ENCODE measurements at places on chromosomes 5 and 9.

GRCh38 chr5:102799017-102799416 is 43.9 kb downstream of the PAM start:
- no peak for DNase-seq

GRCh38 chr5:149679876-149680809 is 50.0 kb upstream of the PPARGC1B start:
- DNase-seq = no peak

GRCh38 chr5:149646564-149646963 is 65.3 kb downstream of the ARHGEF37 start:
- DNase-seq = no peak

- no peak for DNase-seq
These were observed 167.3 kb downstream of the TAF11L14 start for GRCh38 chr5:17801595-17801994.

- DNase-seq = no peak
These were observed 23.4 kb downstream of the ANKRA2 start for GRCh38 chr5:73542020-73542419.

- no peak for DNase-seq
These were observed 14.1 kb upstream of the EXOC3 start for GRCh38 chr5:428754-429452.

DNA sequence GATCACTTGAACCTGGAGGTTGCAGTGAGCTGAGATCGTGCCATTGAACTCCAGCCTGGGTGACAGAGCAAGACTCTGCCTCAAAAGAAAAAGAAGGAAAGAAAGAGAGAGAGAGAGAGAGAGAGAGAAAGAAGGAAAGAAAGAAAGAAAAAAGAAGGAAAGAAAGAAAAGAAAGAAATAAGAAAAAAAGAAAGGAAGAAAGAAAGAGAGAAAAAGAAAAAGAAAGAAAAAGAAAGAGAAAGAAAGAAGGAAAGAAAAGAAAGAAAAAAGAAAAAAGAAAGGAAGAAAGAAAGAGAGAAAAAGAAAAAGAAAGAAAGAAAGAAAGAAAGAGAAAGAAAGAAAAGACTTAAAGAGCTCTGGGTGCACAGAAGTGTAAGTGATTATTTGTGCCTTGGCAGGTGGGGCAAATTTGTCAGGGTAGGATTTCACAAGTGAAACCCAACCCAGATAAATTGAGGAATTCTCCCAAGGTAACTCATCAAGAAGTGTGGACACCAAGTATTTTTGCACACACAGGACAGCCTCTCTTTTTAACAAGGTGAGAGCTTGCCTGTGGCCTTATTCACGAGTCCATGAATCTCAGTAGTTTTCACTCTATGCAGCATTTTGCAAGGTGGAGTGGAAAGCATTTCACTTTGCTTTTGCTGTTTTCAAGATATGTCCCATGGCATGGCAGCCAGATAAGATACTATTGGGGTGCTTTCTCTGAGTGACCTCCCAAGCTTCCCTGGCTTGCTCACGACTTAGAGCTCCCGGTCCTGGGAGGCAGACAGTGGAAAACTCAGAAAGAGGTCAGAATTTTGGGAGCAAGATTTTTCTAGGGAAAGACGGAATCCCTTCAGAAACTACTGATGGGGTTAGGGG is 57.8 kb downstream of the C9orf153 start:
- no peak for DNase-seq

GRCh38 chr9:115391168-115391825 is 273.3 kb upstream of the TNC start:
- no peak for DNase-seq

DNA sequence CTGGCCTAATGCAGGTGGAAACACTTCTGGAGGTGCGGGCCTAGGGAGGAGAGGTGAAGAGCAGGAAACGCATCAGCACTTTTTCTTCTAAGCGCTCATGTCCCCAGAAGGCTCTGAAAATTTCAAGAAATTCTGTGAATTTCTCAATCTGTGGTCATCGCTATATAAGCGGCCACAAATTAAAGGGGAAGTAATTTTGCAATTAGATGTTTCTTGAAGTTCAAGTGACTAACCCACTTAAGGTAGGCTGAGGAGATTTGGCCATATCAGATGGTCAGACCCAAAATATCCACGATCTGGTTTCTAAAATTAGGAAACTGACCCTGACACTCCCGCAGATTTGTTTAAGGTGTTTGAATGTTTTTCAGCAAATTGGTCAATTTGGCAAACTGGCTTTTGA is 16.6 kb upstream of the HMGCR start:
- no peak for DNase-seq

GRCh38 chr9:131649646-131650045 is 90.2 kb downstream of the RAPGEF1 start:
- no peak for DNase-seq

GRCh38 chr5:92942762-92943161 is 638.3 kb downstream of the NR2F1-AS1 start:
- DNase-seq = no peak

DNA sequence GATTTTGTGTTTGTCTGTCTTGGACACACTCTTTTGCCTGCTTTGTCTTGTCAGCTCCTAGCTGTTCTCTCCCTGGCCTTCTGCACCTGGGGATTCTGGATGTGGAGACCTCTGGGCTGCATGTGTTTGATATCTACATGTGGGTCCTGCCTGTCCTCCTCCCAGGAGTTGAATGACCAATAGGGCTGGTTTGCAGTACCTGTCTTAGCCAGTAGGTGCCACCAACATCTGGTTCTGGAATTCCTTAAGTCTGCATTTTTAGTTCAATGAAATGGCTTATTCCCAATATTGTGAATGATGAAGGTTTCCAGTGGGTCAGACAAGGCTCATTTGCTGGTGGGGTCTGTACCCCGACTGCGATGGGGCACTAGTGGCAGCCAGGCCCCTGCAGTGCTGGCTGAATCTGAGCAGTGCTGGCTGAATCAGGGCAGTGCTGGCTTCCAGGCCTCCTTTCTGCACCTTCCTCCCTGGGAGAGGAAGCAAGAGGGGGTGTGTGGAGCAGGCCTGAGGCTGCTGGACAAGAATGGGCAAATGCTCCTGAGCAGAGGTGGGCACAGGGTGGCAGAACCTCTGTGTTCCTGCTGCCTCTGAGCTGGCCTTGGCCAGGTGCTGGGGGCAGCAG is 73.3 kb downstream of the RXRA start:
- no peak for DNase-seq

- DNase-seq = no peak
These were observed 120.4 kb upstream of the RETREG1 start for GRCh38 chr5:16737209-16737608.

- no peak for DNase-seq
These were observed 117.7 kb downstream of the MAPKAP1 start for GRCh38 chr9:125589287-125589686.

- DNase-seq = no peak
These were observed 172.1 kb downstream of the RGS3 start for GRCh38 chr9:113635586-113635985.

DNA sequence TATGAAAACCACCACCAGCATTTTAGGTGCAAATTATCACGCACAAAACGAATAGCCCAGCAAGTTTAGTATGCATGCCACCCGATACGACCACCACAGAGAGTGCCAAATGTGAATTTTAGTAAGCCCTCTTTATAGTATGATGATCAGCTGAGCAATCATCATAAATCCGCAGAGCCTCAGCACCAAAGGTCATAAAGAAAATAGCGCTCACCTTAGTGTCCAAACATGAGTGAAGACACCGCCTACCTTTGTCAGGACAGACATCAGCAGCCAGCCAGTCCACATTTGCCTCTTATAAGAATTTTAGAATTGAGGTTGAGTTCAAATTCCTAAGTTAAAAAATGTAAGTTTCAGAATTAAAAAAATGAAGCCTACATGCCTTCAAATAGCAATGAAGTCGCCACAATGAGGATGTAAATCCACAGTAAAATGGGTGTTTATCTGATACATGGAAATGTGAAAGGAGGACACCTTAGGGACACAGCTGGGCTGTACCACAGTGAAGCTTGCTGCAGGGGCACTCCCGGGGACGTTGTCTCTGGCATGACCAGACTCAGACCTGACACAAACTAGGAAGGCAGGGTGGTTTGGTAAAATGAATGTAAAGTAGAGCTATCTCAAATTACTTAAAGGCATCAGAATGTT is 149.0 kb downstream of the AUH start:
- no peak for DNase-seq

DNA sequence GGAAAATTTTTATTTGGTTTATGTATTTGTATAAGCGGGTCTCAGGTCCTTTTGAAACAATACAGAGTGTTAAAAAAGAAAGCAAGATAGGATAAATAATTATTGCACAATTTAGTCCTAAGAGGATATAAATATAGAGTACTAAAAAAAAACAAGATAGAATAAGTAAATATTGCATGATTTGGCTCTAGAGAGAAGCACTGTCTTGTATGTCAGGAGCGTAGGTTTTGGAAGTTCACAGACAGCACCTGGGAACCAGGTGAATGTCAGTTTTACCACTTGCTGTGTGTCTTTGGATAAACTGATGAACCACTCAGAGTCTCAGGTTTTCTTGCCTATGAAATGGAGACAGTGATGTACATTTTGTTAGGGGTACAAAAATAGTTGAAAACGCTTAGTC is 266.2 kb upstream of the ADAMTSL1 start:
- no peak for DNase-seq

GRCh38 chr9:97892421-97892820 is 29.9 kb downstream of the TRMO start:
- no peak for DNase-seq

GRCh38 chr9:36832164-36832795 is 201.8 kb downstream of the PAX5 start:
- no peak for DNase-seq

- no peak for DNase-seq
These were observed 266.5 kb upstream of the ITGA1 start for GRCh38 chr5:52521236-52521635.

DNA sequence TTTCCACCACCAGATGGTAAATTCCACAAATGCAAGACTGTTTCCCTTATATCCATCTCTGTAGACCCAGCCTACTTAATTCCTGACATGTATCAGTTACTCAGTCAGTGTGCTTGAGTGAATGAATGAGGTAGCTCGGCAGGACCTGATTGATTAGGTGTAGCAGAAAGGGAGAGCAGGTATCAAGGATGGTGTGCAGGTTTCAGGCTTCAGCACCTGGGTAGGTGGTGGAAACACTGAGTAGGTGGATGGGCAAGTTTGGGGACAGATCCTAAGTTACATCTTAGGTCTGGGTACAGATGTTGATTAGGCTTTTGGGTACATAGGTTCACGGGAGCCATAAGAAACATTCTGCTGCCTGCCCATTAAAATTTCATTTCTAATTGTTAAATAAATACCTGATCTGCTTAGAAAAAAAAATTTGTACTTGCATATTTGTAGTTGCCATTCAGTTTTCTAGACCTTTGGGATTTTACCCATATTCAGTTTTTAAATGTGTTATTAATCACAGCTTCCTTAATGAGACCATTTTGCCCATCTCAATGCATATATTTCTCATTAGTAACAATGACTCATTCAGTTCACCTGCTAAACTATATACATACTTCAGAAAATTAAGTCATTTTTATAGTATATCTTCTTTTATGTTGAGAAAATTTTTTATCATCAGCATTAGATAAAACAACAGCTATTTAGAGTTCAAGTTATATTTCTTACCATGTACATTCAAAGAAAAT is 111.8 kb downstream of the INIP start:
- no peak for DNase-seq

Measured in right renal cortex interstitium (tissue), 3 donors.